ENCODE measurements at places on chromosomes 4 and X.
A peak's percentile ranks its signal among the peaks of the same experiment; 100 is the strongest.

GRCh38 chr4:7335344-7336066, 99.2 kb downstream of the PSAPL1 start:
- no peak for DNase-seq

- no peak for DNase-seq
These were observed 14.7 kb upstream of the DCHS2 start for GRCh38 chr4:154506253-154506652.

DNA sequence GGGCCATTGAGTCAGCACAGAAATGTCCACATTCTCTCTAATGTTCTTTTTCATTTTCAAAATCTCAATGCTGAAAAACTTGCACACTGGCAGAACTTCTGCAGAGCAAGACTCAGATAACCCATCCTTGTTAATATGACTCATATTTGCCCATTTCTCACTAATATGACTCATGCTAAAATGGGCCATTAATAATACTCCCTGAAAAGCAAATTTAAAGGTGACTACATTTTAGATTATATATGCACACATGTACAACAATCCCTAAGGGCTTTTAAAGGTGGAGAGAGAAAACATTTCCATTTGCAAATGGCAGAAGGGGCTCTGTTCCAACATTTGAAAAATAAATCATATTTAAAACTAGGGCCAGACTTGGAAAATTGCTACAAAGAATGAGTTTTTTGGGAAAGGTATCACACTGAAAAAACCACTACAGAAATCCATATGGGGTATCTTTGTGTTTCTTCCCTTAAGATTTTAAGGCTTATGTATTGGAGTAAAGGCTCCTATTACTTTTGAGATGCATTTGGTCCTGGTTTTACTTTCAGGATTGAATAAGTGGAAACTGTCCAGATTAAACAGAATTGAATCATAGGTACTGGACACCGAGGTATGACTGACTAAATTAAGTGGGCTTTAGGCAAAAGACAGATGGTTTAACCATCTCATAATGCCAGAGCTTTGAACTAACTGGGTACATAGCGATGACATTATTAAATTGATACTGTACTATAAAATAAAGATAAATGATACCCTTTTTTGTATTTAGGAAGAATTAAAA, 30.0 kb downstream of the TLR2 start:
- no peak for DNase-seq

DNA sequence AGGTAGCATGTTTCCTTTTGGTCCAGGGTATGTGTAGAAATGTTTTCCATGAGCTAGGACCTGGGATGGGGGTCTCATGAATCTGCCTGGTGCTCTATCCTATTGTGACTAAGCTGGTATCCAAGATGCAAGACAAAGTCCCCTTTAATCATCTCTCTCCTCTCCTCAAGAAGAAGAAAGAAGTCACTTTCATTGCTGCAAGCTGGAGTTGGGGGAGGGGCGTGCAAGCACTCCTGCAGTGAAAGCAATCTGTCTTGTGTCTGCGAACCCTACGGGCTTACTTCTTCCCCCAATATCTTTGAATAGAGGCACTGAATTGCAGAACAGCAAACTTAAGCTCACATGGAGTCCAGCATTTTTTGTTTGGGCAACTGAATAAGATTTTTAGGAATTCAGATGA, 27.2 kb upstream of the GRPR start:
- DNase-seq: no peak

GRCh38 chr4:147050356-147050765, 104.7 kb upstream of the TTC29 start:
- DNase-seq: no peak

DNA sequence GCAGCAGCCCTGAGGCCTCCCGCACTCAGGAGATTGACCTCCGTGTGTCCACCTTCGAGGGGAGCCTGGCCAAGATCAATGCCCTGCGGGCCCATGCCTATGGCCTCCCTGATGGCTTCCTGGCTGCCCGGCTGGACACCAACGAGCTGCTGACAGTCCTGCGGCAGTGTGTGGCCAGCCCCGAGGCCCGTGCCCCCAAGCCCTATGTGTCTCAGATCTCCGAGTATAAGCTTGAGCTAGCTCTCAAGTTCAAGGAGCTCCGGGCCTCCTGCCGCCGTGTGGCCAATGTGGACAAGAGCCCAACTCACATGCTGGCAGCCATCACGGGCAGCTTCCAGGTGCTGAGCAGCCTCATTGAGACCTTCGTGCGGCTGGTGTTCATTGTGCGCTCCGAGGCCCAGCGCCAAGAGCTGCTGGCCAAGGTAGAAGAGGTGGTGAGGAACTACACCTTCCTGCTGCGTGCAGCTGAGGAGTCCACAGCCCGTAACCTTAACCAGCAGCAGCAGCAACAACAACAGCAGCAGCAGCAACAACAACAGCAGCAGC, 25.5 kb upstream of the PRPS1 start:
- no peak for DNase-seq

DNA sequence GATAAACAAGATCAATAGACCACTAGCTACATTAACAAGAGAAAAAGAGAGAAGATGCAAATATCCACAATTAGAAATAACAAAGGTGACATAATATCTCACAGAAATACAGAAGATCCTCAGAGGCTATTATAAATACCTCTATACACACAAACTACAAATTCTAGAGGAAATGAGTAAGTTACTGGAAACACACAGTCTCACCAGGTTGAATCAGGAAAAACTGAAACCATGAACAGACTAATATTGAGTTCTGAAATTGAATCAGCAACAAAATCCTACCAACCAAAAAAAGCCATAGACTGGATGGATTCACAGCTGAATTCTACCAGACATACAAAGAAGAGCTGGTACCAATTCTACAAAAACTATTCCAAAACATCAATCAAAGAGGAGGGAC, 211.8 kb upstream of the CPEB2 start:
- DNase-seq: no peak

DNA sequence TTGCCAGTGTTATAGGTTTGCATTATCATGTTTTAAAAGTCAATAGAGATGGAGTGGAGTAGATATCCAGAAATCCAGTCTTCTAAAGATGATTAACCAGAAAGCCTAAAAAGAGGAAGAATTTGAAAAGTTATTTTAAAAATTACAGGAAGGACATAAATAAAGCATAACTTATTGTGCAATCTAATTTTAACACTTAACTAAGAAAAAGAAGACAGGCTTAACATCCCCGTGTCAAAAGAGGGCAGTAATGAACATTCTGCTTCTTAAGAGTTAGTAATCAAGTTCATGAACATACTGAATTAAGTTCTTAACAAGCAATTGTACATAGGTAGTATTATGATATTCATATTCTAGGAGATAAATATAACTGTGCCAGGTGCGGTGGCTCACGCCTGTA, 39.3 kb downstream of the ELF2 start:
- no peak for DNase-seq

- DNase-seq: no peak
These were observed 66.6 kb upstream of the HS3ST1 start for GRCh38 chr4:11495291-11495690.

DNA sequence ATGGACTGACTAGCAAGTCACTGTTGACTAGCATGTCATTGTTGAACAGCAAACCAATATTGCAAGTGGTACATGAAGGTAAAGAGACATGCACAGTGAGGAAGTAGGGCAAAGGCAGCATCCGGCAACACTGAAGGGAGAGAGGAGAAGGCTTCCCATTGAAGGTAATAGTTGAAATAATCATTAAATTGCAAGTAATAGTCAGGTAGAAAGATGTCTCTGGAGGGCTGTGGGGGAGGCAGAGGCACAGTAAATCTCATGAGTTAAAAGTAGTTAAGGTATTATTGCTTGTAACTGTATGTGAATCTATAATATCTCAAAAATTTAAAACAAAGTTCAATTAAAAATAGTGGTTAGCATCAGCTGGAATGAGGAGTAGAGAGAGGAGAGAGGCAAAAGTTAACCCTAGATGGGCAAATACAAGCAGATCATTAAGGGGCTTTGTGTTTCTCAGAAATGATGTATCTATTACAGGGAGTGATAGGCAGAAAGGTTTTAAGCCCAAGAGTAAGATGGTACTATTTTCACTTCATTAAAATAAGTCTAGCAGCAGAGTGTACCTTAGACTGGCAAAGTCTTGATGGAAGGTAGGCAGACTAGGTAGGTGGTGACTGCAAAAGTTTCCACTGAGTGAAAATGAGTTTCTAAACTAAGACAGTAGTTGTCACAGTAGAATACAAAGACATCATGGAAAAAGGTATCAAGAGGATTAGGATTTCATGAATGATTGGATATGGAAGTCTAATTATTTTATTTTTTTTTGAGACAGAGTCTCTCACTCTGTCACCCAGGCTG, 776.6 kb downstream of the RAB28 start:
- no peak for DNase-seq

DNA sequence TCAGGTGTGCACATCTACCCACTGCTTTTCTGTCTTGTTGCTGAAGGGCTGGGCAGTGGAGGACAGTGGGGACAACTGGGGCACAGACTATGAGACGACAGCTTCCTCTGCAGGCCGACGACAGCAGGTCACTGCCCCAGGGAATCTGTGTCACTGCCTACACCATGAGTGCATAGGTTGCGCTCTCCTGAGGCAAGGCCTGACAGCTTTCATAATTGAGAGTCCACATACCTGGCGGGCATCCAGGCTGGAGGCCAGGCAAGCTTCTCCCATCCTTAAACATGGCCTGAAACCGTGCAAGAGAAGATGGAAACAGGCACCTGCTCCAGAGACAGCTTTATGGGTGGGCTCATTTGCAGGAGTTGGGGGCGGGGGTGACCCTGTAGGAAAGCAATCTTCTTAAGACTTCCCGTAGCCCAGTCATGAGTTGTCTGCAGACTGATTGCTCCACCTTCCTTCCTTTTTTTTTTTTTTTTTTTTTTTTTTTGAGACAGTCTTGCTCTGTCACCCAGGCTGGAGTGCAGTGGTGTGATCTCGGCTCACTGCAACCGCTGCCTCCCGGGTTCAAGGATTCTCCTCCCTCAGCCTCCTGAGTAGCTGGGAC, 2.9 kb downstream of the ANOS1 start:
- DNase-seq: no peak

DNA sequence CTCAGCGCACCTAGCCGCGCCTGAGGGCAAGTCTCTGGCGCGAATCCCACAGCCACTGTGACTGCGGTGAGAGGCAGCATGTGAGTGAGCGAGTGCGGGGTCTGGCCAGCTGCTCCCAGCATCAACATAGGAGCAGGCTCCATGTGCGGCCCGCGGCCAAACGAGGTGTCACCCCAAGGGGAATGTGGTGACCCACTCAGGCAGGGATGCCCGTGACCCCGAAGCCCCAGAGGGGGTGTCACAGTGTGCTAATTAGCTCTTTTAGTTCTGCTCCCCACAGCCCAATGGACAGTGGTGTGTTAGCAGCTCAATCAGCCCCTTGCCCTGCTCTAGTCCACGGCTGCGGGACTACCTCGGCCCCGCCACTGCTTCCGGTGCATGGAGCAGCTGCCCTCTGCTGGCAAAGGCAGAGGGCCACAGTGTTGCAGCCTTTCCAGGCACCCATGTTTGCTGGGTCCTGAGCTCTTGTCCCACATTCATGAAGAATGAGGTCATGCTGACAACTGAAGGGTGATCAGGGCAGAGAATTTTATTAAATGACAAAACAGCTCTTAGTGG, 61.4 kb downstream of the AGA start:
- no peak for DNase-seq

DNA sequence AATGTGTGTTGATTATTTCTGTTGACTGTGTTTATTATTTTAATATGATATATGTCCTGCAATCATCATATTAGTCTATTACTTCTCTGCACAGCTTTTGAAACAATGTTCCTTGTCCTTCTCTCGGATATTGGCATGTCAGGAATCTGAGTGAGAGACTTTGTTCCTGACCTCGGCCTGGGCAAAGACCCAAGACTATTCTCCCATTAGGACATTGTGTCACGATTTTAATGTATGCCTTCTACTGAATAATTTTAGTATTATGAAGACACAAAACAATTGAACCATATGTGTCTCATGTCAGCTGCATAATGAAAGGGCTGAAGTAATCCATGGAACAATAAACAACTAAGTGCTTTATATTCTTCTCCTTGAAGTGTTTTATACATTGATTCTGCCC, 580.8 kb upstream of the TENM3 start:
- no peak for DNase-seq

DNA sequence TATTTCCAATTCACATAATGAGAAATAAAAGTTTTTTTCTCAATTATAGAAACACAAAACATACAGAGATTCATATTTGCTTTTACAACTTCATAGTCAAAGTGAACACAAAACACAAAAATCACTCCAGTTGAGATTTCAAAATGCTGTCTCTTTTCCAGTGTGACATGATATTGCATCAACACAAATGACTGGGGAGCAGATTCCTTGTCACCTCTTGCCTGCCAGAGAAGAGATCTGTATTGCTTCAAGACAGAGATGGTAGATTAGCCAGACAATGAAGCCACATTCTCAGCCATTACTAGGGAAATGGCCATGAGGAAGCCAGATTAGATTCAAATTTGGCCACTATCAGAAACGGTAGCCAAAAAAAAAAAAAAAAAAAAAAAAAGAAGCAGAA, 2313.1 kb upstream of the AGA start:
- DNase-seq: no peak

DNA sequence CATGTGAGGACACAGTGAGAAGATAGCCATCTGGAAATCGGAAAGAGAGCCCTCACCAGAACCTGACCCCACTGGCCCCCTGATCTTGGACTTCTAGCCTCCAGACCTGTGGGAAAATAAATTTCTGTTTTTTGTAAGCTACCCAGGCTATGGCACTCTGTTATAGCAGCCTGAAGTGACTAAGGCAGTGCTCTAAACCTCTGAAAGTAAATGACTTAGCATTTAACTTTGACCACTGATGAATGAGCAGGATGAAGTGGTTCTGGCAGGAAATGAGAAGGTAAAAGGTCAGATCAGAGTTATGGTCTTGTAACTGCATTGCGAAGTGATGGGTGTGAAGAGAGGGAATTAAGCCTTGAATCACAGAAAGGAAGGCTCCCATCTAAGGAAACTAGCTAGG, 17.0 kb downstream of the GPAT3 start:
- DNase-seq: no peak

GRCh38 chrX:35858361-35858760, 60.2 kb downstream of the MAGEB16 start:
- no peak for DNase-seq

GRCh38 chr4:44446801-44447562, 1.6 kb downstream of the KCTD8 start:
- peak; percentile 36 for DNase-seq

- no peak for DNase-seq
These were observed 734.1 kb downstream of the ADGRL3 start for GRCh38 chr4:61934198-61934597.
